ENCODE measurements at places on chromosomes 16 and 17. TPM values are rescaled to one million over a fixed set of nuclear protein-coding genes. Genes with fewer than 3 reads are reported as not detected.

- no peak overlapping the region for H3K4me3 ChIP-seq
- no peaks in the 10 kb centered on the region for H3K36me3 ChIP-seq
- DNase-seq = no peak
- no peaks in the 10 kb centered on the region for H3K4me1 ChIP-seq
- no peaks in the 10 kb centered on the region for H3K27me3 ChIP-seq
These were observed 5.2 kb downstream of the PKD1L3 start for GRCh38 chr16:71995038-71995437.

GRCh38 chr17:77419547-77420094, 278.9 kb downstream of the SEC14L1 start:
- H3K27me3 ChIP-seq = no peaks in the 10 kb centered on the region
- H3K36me3 ChIP-seq = no peaks in the 10 kb centered on the region
- peak; percentile 58 for DNase-seq
- H3K4me1 ChIP-seq = peaks cover 56% of the 10 kb centered on the region
- H3K4me3 ChIP-seq = no peak overlapping the region

GPR179 gene
- 0.10 TPM for total RNA-seq

GRCh38 chr16:30609002-30609925, 925 bp downstream of the ZNF689 start:
- peak overlapping the region; percentile 86 for H3K27ac ChIP-seq
- no peaks in the 10 kb centered on the region for H3K27me3 ChIP-seq
- H3K4me3 ChIP-seq = peak overlapping the region; percentile 86

INTS2 gene
- 9.9 TPM for total RNA-seq

ANKRD40CL gene
- total RNA-seq = not detected

GRCh38 chr16:27723711-27724481, 174.0 kb downstream of the KATNIP start:
- no peak overlapping the region for H3K27ac ChIP-seq
- no peak for DNase-seq
- H3K4me1 ChIP-seq = peaks cover 9% of the 10 kb centered on the region
- no peak overlapping the region for H3K4me3 ChIP-seq
- no peaks in the 10 kb centered on the region for H3K36me3 ChIP-seq

- H3K4me1 ChIP-seq = peaks cover 23% of the 10 kb centered on the region
- H3K4me3 ChIP-seq = no peak overlapping the region
- peak overlapping the region; percentile 27 for H3K27ac ChIP-seq
These were observed 47.6 kb downstream of the XPO6 start for GRCh38 chr16:28164140-28164539.

GRCh38 chr16:67346341-67346740, 19.7 kb downstream of the LRRC36 start:
- H3K36me3 ChIP-seq = no peaks in the 10 kb centered on the region
- no peaks in the 10 kb centered on the region for H3K27me3 ChIP-seq
- DNase-seq = no peak

CCDC40 gene
- 7.0 TPM for total RNA-seq

DNA sequence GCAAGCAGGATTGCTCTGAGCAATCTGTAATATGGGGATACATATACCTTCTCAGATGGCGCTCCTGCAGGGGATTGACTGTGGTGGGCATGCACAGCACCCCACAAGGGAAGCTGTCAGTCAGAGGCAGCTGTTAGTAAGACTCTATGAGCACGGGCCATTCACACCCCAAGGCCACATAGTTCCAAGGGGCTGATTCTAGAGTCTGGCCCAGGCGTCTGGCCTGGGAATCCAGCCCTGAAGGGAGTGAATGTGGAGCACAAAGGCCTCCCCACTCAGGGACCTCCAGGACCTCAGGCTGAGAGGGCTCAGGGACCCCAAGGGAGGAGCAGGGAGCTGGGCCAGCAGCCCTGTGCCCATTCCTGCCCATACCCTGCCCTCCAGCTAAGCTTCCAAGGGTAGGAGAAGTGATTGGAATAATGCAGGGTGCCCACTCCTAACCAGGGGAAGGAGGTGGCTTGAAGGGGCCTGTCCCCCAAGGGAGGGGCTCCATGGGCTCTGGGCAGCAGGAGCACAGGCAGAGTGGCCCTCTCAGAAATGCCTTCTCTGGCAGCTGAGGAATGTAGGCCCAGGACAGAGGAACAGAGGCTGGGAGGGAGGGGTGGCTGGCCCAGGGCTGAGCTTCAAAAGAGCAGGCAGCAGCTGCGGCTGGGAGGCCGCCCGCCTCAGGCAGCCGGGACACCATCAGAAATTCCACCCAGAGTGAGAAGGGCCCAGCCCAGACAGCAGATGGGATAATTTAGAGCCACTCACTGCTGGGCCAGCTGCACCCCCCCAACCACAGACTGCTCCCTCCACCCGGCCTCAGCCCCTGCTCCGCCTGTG, 48.9 kb upstream of the MRPS23 start:
- peak; percentile 59 for DNase-seq
- no peak overlapping the region for H3K27ac ChIP-seq
- no peaks in the 10 kb centered on the region for H3K27me3 ChIP-seq
- H3K4me1 ChIP-seq = peaks cover 35% of the 10 kb centered on the region
- no peak overlapping the region for H3K4me3 ChIP-seq
- H3K36me3 ChIP-seq = no peaks in the 10 kb centered on the region

RBBP6 gene
- 44.8 TPM for total RNA-seq

CBX1 gene
- 69.3 TPM for total RNA-seq

- peak; percentile 37 for DNase-seq
- no peak overlapping the region for H3K4me3 ChIP-seq
- H3K4me1 ChIP-seq = peaks cover 6% of the 10 kb centered on the region
- no peak overlapping the region for H3K27ac ChIP-seq
- no peaks in the 10 kb centered on the region for H3K27me3 ChIP-seq
- peaks cover 16% of the 10 kb centered on the region for H3K36me3 ChIP-seq
These were observed 31.9 kb downstream of the PMP22 start for GRCh38 chr17:15233022-15233805.

MKS1 gene
- 12.0 TPM for total RNA-seq

DNA sequence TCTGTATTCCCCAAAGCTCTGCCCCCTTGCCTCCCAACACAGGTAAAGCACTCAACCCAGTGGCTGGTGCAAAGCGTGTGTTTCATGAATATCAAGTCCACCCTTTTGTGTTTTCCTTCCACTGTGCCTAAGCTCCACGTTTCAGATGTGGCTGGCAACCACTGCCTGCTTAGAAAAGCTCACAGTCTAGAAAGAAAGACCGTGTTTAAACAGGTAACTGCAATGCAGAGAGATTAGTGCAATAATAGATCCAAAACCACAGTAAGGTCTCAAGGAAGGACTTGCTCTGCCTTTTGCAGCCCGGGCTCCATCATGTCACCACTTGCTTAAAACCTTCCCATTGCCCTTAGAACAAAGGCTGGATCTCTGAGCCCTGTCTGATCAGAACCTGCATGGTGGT, 240.2 kb upstream of the C16orf82 start:
- H3K36me3 ChIP-seq = no peaks in the 10 kb centered on the region
- no peaks in the 10 kb centered on the region for H3K4me1 ChIP-seq
- H3K4me3 ChIP-seq = no peak overlapping the region
- no peaks in the 10 kb centered on the region for H3K27me3 ChIP-seq
- no peak overlapping the region for H3K27ac ChIP-seq

GLTPD2 gene
- not detected for total RNA-seq

- peaks cover 11% of the 10 kb centered on the region for H3K36me3 ChIP-seq
- H3K4me1 ChIP-seq = peaks cover 50% of the 10 kb centered on the region
- peak overlapping the region; percentile 24 for H3K4me3 ChIP-seq
- H3K27me3 ChIP-seq = no peaks in the 10 kb centered on the region
- H3K27ac ChIP-seq = peak overlapping the region; percentile 88
These were observed 72.7 kb downstream of the ABCC1 start for GRCh38 chr16:16021988-16022682.

DNA sequence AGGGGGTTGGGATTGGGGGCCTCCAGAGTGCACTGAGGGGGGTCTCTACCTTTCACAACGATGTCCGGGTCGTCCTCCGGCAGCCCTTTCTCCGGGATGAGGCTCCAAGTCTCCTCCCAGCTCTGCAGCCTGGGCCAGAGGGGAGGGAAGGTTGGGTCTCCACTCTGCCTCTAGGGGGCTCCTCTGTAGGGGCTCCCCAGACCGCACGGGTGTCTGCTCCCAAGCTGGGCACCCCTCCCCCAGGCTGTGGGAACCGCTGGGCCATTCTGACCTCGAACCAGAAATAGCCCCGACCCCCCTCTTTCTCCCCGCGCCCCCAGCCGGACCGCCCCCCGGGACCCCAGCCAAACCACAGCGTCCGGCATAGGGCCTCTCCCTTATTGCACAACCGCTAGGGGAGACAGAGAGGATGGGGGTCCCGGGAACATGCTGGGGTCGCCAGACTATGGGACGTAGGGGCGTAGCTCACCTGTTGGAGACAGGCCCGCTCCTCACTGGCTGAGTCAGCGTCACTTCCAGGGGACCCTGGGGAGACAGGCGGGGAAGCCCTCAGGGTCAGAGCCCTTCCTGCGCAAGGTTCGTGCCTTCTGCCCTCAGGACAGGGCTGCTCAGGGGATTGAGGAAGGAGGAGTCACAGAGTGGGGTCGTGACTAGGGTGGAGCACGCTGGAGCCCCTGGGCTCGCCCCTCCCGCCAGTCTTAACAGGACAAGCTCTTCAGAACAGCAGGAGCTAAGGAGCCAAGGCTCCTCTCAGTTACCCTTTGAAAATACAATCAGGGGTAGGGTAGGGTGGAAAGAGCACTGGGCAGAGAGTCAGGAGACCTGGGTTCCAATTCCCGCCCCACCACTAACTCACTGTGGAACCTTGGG, 2.7 kb downstream of the PLEKHH3 start:
- no peaks in the 10 kb centered on the region for H3K27me3 ChIP-seq
- DNase-seq = peak; percentile 31
- peaks cover 41% of the 10 kb centered on the region for H3K4me1 ChIP-seq
- H3K36me3 ChIP-seq = peaks cover 3% of the 10 kb centered on the region
- H3K27ac ChIP-seq = no peak overlapping the region

ALOX15B gene
- total RNA-seq = not detected

PFN1 gene
- 1,346 TPM for total RNA-seq

- no peak overlapping the region for H3K27ac ChIP-seq
- no peaks in the 10 kb centered on the region for H3K36me3 ChIP-seq
- H3K4me3 ChIP-seq = no peak overlapping the region
- no peaks in the 10 kb centered on the region for H3K4me1 ChIP-seq
- DNase-seq = peak; percentile 72
- peaks cover 56% of the 10 kb centered on the region for H3K27me3 ChIP-seq
These were observed 7.2 kb downstream of the SRCIN1 start for GRCh38 chr17:38598536-38598935.

- peak; percentile 73 for DNase-seq
- peak overlapping the region; percentile 88 for H3K4me3 ChIP-seq
- peaks cover 29% of the 10 kb centered on the region for H3K36me3 ChIP-seq
- peaks cover 9% of the 10 kb centered on the region for H3K4me1 ChIP-seq
These were observed 480 bp downstream of the TXNL4B start for GRCh38 chr16:72092832-72093447.

DNA sequence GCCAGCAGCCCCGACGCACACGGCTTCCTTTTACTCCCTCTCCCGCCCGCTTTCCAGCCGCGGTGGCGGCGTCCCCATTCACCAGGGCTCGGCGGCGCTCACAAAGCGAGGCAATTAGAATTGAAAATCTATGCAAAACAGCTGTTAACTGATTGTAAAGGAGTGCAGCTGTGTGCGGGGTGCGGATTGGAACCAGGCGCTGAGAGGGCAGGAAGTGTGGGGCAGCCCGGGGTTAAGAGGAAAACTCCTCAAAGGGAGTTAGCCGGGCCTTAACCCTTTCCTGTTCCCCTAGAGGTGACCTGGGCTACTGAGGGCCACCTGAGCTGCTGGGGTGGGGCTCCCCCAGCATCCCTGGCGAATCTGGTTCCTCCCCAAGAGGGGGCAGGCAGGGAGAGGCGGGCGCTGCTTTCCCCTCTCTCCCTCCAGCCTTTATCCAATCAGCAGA, 5.8 kb upstream of the GSE1 start:
- no peaks in the 10 kb centered on the region for H3K27me3 ChIP-seq
- H3K4me1 ChIP-seq = peaks cover 20% of the 10 kb centered on the region
- H3K27ac ChIP-seq = no peak overlapping the region
- H3K36me3 ChIP-seq = no peaks in the 10 kb centered on the region
- H3K4me3 ChIP-seq = no peak overlapping the region

SHISA9 gene
- total RNA-seq = 73.0 TPM

DNA sequence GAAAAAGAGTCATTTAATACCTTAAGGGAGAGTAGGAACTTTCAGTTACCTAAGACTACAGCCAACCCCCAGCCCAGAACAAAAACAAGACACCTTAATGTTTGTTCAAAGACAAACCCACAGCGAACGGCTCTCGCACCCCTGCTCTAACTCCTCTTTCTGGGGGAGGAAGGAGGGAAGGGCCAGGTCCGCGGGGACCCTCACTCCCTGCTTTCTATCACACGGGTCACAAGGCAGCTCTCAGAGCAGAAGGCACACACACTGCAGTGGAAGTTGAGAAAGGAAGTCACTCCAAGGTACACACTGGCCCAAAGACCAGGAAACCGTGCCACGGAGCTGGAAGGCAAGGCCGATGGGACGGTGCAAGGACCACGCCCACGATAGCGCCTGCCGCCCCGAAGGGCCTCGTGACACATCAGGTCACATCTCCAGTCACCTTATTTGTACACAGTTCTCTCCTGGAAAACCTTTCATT, 10.0 kb downstream of the LITAFD start:
- no peak overlapping the region for H3K4me3 ChIP-seq
- H3K27ac ChIP-seq = no peak overlapping the region
- H3K27me3 ChIP-seq = no peaks in the 10 kb centered on the region
- no peak for DNase-seq
- peaks cover 38% of the 10 kb centered on the region for H3K36me3 ChIP-seq

GNAO1 gene
- 1.7 TPM for total RNA-seq

DNA sequence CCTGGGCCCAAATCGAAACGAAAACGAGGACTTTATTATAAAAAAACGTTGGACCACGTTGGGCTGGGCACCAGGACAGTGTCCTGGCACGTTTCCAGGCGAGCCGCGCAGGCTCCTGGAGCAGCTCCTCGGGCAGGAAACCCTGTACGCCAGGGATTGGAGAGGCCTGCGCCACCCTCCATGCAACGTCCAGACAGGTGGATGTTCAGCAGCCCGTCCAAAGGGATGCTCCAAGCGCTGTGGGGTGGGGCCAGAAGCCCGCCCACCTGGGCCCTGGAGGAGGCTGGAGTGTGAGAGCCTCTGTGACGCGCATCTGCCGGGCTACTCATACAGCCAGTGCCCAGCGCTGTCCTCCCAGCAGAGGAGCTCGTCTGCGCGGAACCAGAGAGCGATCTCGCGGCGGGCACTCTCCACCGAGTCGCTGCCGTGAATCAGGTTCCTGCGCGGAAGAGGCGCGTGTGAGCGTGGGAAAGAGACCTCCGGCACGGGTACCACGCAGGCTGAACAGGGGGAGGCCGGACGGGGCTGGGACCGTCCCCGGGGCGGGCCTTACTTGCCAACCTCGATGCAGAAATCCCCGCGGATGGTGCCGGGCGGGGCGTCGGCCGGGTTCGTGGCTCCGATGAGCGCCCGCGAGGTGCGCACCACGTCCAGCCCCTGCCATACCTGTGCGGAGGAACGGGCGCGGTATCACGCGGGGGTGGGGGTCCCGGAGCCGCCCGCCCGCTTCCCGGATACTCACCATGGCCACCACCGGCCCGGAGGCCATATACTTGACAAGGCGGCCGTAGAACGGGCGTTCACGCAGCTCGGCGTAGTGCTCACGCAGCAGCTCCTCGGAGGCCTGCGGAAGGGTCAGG, 785 bp downstream of the NME3 start:
- peak overlapping the region; percentile 38 for H3K27ac ChIP-seq
- H3K4me1 ChIP-seq = peaks cover 26% of the 10 kb centered on the region
- H3K36me3 ChIP-seq = no peaks in the 10 kb centered on the region
- no peaks in the 10 kb centered on the region for H3K27me3 ChIP-seq
- peak; percentile 61 for DNase-seq

GRCh38 chr17:8161289-8162232, 1.2 kb downstream of the VAMP2 start:
- no peaks in the 10 kb centered on the region for H3K27me3 ChIP-seq
- peak overlapping the region; percentile 94 for H3K4me3 ChIP-seq
- no peak for DNase-seq
